Stomach (tissue), 19 donors: ENCODE measurements at places on chromosomes 5 and 9. TPM values are rescaled to one million over a fixed set of nuclear protein-coding genes. Genes with fewer than 3 reads are reported as not detected.

TAS2R1 gene
- polyA plus RNA-seq: not detected

DCANP1 gene
- not detected for polyA plus RNA-seq

RNF44 gene
- polyA plus RNA-seq: 11.5 TPM

DOLPP1 gene
- 3.4 TPM for polyA plus RNA-seq

PPP1R26 gene
- 6.8 TPM for polyA plus RNA-seq

FCN2 gene
- not detected for polyA plus RNA-seq
